ENCODE measurements at places on chromosomes 16 and 17.

GRCh38 chr17:54793271-54793670 is 107.4 kb upstream of the TOM1L1 start:
- no peak for DNase-seq

GRCh38 chr17:12821376-12821940 is 32.2 kb downstream of the ARHGAP44 start:
- DNase-seq = no peak

GRCh38 chr17:58615768-58616659 is 75.8 kb downstream of the TEX14 start:
- no peak for DNase-seq

GRCh38 chr16:49800876-49801275 is 55.0 kb downstream of the ZNF423 start:
- DNase-seq = no peak

- DNase-seq = no peak
Measured at GRCh38 chr16:2969545-2970521, 685 bp downstream of the PAQR4 start.

GRCh38 chr16:49527611-49528010 is 154.0 kb downstream of the C16orf78 start:
- no peak for DNase-seq

GRCh38 chr17:10114931-10115535 is 83.4 kb downstream of the GAS7 start:
- peak; percentile 98 for DNase-seq

DNA sequence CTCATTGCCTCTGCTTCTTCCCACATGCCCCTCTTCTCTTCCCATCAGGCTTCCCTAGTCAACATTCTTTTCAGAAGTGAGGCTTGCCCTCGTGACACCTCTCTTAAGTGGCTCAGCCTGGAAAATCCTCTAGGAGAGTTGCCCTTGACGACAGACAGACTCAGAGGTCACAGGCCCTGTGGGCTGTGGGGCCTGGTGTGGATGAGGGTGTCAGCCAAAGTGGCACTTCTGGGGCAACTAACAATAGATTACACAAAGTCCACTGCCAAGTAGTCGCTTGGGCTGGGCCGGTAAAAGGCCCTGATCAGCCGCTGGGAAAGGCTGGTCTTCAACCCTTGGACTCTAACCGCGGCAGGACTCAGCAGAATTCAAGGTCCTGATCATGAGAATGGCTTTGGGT is 33.7 kb upstream of the METTL16 start:
- DNase-seq = no peak

DNA sequence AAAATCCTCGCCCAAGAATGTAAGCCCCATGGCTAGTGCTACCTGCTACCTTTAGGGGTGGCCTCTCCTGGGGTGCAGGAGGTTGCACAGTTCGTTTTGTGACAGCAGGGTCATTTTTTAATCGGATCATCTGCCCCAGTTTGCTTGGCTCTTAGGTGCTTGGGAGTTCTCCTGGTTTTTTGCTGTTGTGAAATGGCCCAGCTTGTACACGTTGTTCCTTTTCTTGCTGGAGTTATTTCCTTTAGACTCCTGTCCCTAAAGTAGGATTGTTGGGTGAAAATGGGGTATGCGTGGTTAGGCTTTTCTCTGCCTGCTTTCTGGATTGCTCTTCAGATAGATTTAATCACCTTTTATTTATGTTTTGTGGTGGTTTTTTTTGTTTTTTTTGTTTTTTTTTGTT is 25.8 kb downstream of the ABCC1 start:
- no peak for DNase-seq

- no peak for DNase-seq
Measured at GRCh38 chr17:10052106-10052813, 146.1 kb downstream of the GAS7 start.

DNA sequence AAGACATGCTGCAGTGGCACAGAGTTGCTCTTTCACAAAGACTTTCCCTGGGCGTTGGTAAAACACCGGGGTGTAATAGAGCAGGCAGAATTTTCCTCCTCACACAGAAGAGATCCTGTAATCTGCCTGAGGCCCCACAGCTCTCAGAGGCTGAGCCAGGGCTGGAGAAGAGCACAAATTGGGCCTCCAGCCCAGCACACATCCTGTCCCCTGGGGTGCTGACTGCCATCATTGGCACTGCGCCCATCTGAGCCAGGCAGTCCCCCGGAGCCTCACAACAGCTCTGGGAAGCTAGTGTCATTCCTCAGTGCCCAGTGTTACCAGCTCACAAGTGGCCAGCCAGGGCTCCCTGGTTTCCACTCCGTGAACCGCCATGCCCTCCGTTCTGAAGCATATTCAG is 119.4 kb downstream of the SOCS1 start:
- no peak for DNase-seq

DNA sequence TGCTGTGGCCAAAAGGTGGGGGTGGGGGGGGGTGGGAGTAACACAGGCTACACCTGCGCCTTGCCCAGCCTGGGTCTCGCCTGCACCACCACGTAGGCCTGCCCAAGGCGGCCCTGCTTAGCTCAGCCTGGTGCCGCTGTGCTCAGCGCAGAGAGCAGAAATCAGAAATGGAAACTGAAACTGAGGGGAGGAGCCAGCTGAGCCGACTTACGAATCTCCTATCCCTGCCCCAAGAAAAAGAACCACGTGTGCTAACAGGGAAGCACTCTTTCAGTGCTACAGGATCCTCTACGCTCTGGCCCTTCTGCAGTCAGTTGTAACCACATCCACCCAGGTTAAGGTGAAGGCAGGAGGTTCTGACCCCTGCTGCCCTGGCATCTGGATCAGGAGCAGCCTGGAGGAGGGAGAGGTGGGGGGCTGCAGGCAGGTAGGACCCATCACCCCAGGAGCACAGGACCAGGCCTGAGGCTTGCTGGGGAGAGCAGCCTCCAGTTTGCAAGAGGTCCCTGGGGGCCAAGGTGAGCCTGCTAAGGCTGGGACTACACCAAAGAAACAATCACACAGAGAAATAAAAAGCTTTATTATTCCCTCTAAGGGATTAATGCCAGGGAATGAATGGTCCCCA is at the start of gene DHX58:
TSS of gene DHX58 (minus strand) at position 163 of the 625 bp plus-strand sequence. CDS start 822 bp downstream, outside the sequence.
- no peak for DNase-seq

- no peak for DNase-seq
Measured at GRCh38 chr17:79905832-79906231, 66.6 kb upstream of the CBX4 start.

DNA sequence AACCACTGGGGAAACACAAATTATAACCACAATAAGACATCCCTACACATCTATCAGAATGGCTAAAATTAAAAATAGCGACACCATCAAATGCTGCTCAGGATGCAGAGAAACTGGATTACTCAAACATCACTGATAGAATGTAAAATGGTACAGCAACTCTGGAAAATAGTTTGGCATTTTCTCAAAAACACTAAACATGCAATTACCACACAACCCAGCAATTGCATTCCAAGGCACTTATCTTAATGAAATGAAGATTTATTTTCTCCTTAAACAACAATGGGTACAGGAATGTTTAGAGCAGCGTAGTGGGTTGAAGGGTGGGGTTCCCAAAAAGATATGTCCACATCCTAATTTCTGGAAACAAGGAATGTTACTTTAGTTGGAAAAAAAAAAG is 309.0 kb upstream of the PMFBP1 start:
- no peak for DNase-seq

- DNase-seq = peak; percentile 81
Measured at GRCh38 chr17:6913608-6914443, 82.0 kb upstream of the ALOX12 start.

DNA sequence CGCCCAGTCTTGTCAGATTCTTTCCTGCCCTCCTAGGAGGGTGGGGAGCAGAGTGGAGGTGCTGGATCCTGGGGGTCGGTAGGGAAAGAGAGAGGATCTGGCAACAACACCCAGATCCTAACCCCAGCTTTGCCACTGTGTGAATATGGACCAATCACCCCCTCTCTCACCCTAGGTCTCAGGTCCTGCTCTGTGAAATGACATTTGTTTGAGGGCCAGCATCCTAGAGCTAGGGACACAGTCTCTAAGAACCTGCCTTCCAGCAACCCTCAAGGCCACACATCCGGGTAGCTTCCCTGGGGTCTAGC is 28.4 kb upstream of the MAP3K14 start:
- no peak for DNase-seq

DNA sequence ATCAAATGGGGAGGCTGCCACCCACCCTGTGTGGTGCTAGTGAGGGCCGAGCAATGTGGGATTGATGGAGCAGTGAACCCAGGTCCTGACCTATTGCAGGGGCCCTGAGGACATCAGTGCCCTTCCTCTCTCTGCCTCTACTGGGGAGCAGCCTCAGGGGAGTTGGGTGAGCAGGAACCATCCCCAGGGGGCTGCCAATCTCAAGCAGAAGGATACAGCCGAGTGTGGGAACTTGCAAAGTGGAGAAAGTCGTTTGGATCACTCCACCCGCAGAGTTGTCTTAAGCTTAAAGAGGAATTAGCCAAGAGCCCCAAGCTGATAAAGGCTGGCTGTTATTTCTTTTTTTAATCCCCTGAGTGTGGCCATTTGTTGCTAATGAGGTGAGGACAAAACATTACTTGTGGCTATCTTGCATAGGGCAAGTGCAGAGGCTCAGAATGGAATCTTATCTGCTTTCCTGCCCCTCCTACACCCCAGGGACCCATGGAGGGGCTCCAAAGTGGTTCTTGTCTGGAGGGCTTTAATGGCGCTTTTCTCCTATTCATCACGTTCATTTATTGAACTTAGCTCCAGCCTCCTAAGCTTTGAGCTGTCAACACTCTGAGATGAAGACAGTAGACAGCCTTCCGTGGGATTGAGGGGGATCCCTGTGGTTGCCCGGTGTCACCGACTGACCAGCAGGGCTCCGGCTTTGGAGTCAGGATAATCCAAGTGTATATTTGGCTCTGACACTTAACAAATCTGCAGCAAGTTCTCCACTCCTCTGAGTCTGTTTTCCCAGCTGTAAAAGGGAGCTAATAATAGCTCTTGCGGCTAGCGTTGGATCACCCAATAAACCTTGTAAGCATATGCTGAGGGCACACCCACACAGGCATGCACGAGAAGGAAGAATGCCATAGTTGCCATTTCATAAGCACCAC is 45.1 kb downstream of the MYH11 start:
- DNase-seq = no peak

GRCh38 chr16:25700547-25700946 is 8.8 kb downstream of the HS3ST4 start:
- no peak for DNase-seq

DNA sequence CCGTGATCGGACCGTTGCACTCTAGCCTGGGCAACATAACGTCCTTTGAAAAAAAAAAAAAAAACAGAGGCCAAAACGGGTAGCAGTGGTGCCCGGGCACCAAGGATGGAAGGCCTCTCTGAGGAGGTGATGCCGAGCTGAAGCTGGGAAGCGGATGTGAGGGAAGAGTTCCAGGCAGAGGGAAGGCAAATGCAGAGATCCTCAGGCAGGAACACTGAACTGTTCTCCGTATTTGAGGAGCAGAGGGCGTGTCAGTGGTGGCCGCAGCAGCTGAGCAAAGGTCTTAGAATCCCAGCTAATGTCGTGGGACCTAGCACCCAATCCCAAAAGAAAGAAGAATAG is 656 bp upstream of the KCTD13 start:
- no peak for DNase-seq

GRCh38 chr17:72515291-72516065 is 394.7 kb downstream of the SOX9 start:
- no peak for DNase-seq

DNA sequence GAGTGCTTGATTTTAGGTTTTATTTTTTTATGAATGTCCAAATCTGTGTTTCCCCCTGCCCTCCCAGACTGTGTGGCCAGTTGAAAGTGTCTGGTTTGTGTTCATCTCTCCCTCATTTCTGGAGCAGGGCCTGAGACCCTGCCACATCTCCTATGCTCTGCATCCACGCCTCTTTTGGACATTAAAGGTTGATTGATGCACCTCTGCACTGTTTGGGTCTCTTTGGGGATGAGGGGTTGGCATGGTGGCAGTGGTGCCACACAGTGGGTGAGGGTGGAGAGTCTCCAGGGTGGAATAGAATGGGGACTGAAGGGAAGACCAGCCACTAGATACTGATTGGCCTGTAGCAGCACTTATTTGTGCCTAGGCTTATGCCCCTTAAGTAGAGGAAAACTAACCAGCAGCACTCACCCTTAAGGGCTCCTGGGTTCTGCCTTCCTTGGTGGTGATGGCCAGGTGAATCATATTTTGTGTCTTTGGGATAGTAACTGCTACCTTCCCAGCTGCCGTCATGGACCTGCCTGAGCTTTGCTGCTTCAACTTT is 7.9 kb downstream of the DYNLL2 start:
- no peak for DNase-seq

DNA sequence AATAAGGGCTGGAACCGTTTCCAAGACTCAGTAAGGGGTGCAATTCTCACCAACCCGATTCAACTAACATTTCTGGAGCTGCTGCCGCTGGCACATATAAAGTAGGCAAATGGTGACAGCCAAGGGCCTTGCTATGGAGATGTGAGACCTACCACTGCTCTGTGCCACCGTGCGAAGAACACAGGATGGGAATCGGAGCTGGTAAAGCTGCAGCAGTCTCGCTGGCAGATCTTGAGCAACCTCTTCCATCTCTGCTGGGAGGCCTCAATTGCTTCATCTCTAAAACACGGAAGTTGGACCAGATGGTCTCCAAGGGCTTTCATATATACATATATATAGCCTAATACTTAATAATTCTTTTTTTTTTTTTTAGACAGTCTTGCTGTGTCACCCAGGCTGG is 128.9 kb upstream of the RCVRN start:
- DNase-seq = no peak

- DNase-seq = no peak
Measured at GRCh38 chr17:9095390-9095789, 74.1 kb downstream of the NTN1 start.

DNA sequence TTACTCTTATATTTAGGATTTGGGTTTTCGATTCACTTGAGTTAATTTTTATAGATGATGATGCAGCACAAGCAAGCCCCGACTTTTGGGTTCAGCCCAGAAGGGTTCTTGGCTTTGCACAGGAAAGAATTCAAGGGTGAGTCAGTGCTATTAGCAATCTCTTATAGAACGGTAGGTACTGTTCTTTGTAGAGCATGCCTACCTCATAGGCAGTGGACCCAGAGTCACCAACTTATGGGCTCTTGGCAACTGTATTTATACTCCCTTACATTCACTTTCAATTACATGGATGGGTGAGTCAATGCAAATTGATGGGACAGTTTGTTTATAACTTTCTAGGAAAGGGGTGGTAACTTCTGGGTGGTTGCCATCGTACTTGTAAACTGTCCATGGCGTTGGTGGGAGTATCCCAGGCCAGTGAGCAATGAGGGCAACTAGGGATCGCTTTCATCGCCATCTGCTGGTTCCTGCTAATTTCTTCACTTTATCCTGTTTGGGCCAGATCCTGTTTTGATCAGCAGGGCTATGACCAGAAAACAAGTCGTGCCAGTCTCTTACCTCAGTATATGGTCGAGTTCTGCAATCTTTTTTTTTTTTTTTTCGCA is 362.6 kb downstream of the CNTNAP4 start:
- no peak for DNase-seq

- no peak for DNase-seq
Measured at GRCh38 chr17:55441544-55441943, 19.9 kb upstream of the MMD start.

DNA sequence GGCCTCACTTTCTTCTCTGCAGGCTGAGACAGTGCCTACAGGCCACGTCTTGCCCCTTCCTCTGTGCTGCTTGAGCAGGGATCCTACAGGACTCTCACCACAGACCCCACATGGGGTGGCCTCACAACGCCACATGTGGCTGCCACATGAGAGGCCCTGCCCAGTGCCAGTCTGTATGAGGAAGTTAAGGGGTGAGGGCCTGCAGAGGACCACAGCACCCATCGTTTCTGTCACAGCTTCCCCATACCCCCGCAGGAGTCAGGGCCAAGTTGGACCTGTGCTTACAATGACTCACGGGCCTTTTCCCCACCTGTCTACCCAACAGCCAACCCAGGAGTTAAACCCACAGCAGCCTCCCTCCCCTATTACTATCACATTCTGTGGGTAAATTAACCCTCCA is 2.9 kb upstream of the GSDMB start:
- no peak for DNase-seq
